ENCODE measurements at places on chromosomes 13 and 19.

- DNase-seq = no peak
Observed at GRCh38 chr19:13122275-13122878, 4.3 kb downstream of the NACC1 start.

- no peak for DNase-seq
Observed at GRCh38 chr13:52811841-52812240, 36.6 kb downstream of the PCDH8 start.

DNA sequence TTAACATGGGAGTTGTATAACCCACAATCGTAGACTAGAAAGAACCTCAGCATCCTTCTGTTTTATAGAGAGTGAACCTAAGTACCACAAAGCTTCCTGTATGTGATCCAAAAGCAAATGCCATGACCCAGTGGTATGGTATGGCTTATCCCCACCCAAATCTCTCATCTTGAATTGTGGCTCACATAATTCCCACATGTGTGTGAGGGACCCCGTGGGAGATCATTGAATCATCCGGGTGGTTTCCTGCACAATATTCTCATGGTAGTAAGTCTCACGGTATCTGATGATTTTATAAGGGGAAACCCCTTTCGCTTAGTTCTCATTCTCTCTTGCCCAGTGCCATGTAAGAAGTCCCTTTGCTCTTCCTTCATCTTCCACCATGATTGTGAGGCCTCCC is 587.9 kb downstream of the LMO7 start:
- no peak for DNase-seq

DNA sequence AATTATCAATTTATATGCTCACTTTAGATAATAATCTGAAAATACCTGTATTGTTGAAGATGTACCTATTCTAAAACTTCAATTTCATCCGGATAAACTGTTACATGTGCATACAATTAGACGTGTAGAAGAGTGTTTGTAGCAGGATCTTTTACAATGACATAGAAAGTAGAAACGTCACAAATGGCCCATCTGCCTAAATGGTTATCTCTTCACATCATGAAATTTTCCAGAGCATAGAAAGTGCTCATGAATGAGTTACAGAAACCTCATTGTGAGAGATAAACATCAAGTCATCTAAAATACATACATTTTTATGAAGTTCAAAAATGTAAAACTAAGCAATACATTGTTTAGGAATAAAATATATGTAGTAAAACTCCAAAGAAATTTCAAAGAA is 607.4 kb downstream of the GPC6 start:
- no peak for DNase-seq

GRCh38 chr13:24630851-24631620 is 49.2 kb upstream of the ATP12A start:
- no peak for DNase-seq

DNA sequence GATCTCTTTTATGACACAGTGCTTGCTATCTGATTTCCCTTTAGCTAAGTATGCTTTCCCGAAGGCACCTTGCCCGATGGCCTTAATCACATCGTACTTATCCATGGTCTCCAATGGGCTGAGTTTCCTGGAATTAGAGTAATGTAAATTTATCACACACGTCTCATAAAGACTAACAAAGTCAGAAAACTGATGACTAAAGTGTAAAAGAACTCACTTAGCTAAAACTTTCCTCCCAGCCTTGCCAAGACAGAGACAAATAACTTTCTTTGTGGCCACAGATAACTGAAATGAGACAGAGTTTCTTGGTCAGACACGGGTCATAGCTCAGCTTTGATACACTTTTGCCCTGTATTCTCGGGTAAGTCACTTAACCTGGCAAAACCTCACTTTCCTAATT is 1.5 kb downstream of the NEK5 start:
- no peak for DNase-seq

- DNase-seq = no peak
Observed at GRCh38 chr13:90591927-90592268, 755.6 kb upstream of the MIR17HG start.

- no peak for DNase-seq
Observed at GRCh38 chr19:52191389-52191788, 1.5 kb downstream of the PPP2R1A start.

DNA sequence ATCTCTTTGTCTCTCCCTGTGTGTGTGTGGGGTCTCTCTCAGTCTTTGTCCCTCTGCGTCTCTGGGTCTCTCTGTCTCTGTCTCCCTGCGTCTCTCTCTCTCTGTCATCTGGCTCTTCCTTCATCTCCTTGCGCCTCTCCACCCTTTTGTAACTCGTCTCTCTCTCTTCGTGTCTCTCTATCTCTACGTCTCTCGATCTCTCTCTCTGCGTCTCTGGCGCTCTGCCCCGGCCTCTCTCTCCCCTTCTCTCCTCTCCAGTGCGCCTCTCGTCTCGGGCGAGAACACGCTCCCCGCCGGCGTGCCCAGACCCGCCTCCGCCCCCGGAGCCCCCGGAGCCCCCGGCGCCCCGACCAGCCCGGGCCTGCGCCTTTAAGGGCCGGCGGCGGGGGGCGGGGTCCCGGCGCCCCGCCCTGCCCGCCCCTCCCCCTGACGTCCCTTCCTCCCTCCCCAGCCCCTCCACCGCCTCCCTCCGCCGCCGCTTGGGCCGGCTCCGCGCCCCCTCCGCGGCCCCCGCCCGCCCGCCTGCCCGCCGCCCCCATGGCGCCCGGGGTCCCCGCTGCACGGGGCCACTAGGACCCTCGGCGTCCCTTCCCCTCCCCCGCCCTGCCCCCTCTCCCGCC is at the start of gene MARK4:
TSS of gene MARK4 (plus strand) at position 440 of the 620 bp plus-strand sequence. CDS start 318 bp downstream, outside the sequence.
- DNase-seq = peak; percentile 31

GRCh38 chr19:42343344-42344110 is 18.1 kb downstream of the MEGF8 start:
- DNase-seq = no peak

DNA sequence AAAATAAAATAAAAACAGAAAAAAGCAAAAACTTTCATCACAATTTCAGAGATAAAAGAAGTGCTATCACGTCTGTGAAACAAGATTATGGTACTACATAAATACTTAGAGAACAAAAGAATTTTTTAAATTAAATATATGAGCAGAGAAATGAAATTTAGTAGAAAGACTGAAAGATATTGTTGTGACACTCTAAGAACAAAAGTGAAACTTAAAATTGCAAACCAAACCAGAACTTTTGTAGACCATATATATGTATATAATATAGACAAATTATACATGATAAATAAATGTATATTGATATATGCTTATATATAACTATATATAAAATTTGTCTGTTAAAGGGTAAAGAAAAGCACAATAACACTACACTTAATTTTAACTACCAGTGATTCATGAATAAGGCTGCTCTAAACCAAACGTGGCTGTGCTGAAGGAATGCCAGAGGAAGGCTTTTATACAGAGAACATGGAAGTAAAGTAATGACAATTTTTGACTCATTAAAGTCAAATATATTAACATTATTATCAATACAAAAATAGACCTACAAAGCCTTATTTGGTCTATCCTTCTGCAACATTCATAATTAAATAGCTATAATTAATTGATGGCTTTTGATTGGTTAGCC is 1516.7 kb upstream of the PCDH20 start:
- DNase-seq = no peak

- no peak for DNase-seq
Observed at GRCh38 chr13:27907121-27907787, 12.5 kb upstream of the PDX1 start.

DNA sequence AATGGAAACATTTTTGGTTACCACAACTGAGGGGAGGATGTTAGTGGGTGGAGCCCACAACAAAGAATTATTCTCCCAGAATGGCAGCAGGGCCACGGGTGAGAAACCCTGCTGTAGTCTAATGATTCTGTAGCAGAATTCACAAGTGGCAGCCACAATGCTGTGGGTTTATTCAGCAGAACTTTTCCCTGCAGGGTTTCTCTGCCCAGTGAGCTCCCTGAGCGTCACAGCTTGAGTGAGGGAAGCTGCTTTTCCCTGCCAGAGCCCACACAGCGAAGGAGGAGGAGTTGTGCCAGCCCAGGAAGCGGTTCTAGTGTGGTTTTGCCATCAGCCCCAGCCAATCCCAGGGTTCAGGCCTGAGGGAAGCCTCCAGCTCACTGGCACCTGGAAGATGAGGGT is 4.4 kb downstream of the ATP12A start:
- no peak for DNase-seq

- no peak for DNase-seq
Observed at GRCh38 chr13:110517505-110518225, 43.9 kb downstream of the RAB20 start.

DNA sequence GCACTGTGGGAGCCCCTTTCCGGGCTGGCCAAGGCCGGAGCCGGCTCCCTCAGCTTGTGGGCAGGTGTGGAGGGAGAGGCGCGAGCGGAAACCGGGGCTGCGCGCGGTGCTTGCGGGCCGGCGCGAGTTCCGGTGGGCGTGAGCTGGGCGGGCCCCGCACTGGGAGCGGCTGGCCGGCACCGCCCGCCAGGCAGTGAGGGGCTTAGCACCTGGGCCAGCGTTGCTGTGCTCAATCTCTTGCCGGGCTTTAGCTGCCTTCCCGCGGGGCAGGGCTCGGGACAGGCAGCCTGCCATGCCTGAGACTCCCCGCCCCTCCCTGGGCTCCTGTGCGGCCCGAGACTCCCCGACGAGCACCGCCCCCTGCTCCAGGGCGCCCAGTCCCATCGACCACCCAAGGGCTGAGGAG is 405.2 kb upstream of the PRR20A start:
- DNase-seq = no peak

DNA sequence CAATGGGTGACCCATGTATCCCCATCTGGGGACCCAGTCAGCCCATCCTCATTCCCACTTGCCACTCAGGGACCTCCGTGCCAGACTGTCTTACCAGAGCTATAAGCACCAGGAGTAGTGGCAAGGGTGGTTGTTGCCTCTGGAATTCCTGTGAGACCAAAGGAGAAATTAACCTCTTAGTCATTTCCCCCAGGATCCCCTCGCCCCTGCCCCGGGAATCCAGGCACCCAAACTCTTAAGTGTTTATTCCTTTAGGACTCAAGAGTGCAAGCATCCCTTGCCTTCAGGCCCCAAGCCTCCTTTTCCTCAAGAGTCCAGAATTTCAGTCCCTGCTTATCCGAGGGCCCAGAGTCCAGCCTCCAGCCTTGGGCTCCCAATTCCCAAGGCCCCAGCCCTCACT is 9.2 kb downstream of the NTN5 start:
- DNase-seq = no peak

GRCh38 chr13:71312923-71313322 is 554.1 kb downstream of the DACH1 start:
- DNase-seq = no peak

- DNase-seq = no peak
Observed at GRCh38 chr13:96817336-96817941, 176.8 kb downstream of the OXGR1 start.

DNA sequence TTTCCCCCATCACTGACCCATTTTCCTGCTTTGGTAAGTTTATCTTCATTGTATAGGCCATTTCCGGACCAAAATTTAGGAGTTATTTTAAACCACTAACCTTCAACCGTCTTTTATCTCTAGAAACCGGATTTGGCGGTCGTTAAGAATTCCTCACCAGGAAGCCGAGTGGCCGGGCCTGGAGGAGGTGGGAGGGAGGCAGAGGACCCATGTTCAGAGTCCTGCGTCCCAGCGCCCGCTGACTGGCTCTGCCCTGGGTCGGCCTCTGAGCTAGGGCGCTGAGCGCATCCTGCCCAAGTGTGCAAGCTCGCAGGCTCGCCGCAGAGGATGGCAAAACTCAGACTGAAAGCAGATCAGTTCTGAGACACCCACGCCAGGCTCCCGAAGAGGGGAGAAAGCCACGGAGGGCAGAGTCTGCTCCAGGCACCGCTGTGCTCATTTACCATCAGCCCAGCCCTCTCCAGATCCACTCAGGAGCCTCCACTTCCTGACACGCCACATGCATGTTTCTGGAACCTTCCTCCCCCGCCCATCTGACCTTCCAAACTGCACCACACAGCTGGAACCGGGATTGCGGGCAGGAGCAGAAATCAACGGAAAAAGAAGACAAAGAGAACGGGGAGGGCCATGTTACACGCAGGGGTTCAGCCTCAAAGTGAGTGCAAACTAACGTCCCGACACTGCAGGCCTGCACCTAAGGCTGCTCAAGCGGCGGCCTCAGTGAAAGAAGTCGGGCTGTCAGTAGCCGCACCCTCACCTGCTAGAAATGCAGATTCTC is 8.3 kb downstream of the COL4A1 start:
- DNase-seq = no peak

GRCh38 chr19:46602392-46603194 is 1.5 kb downstream of the CALM3 start:
- peak; percentile 50 for DNase-seq

GRCh38 chr13:73107481-73107880 is 48.7 kb downstream of the KLF5 start:
- no peak for DNase-seq

- no peak for DNase-seq
Observed at GRCh38 chr19:44662691-44663385, 8.4 kb upstream of the CEACAM19 start.

DNA sequence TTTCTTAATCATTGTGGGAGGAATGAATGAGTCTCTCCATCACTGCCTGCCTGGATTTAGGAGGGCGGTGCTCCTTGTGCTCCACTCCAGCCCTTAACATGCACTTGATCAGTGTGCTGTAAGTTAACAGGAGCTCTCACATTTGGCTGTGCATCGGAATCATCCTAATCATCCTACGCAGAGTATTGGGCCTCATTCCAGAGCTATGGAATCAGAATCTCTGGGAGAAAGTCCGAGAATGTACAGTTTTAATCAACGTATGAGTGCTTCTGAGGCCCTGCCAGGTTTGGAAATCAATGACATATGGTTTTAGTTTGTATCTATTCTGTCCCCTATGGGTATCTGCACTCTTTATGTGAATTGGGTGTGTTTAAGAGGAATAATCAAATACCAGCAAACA is 34.9 kb upstream of the DCLK1 start:
- DNase-seq = no peak

GRCh38 chr13:41775251-41775650 is 185.7 kb downstream of the VWA8 start:
- no peak for DNase-seq

- no peak for DNase-seq
Observed at GRCh38 chr13:23289917-23290357, 109.2 kb downstream of the SGCG start.

- DNase-seq = no peak
Observed at GRCh38 chr13:42607546-42607945, 33.6 kb downstream of the TNFSF11 start.

DNA sequence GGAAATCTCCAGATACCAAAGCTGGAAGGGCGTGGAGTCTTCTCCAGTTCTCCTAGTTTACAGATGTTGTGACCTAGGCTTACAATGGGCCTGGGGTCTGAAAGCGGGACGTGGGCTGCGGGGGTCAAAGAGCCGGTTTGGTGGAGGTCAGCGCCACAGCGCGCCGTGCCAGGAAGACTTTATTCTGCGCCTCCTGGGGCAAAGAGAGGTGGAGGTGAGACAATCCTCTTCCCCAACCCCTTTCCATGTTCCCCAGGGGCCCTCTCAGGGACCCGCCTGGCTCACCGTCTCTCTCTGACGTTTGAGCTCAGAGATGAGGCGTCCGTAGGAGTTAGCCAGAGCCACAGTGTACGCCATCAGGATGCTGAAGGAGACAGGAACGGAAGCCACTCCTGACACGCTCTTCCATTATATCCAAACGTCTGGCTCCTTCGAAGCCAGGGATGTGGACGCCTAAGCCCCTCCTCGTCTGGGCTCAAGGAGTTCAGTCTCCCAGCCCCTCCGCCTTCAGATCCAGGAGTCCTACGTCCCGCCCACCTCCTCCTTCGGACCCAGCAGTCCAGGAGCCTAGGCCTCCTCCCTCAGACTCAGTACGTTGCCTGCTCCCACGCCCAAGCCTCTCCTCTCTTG is 776 bp upstream of the LENG1 start:
- DNase-seq = no peak
